ENCODE measurements at places on chromosomes 2 and 18.

DNA sequence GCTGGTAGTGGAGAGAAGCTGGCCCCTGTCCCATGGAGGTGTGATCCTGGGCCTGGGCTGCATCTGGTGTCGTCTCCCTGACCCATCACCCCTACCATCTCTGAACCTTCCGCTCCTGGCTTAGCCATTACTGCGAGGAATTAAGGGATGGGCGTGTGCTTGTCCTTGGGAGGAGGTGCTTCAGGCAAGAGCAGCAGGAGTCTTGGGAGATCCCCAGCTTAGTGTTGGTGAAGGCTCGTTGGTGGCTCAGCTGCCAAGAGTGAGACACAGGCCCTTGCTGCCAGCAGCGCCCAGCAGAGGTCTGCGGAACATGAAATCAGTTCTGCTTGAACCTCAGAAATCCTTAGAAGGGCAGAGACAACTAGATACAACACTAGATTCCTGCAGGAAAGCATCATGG, 59.9 kb upstream of the TGFA start:
- DNase-seq: no peak

DNA sequence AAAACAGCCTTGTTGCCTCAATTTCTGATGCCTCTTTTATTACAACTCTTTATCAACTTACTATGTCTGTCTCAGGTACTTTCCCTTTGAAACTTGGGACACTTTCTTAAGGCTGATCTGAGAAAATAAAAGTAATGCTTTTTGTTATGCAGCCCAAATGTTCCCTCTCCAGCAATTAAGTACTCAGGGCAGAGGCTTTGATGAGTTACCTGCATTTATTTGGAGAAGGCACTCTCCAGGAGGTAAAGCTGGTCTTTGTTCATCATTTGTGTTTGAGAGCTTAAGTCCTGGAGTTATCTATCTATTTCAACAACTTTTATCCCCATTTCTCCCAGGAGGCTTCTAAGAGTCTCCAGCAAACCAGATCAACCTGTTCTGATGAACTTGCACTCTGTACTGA, 259.2 kb downstream of the ASXL3 start:
- DNase-seq: no peak

DNA sequence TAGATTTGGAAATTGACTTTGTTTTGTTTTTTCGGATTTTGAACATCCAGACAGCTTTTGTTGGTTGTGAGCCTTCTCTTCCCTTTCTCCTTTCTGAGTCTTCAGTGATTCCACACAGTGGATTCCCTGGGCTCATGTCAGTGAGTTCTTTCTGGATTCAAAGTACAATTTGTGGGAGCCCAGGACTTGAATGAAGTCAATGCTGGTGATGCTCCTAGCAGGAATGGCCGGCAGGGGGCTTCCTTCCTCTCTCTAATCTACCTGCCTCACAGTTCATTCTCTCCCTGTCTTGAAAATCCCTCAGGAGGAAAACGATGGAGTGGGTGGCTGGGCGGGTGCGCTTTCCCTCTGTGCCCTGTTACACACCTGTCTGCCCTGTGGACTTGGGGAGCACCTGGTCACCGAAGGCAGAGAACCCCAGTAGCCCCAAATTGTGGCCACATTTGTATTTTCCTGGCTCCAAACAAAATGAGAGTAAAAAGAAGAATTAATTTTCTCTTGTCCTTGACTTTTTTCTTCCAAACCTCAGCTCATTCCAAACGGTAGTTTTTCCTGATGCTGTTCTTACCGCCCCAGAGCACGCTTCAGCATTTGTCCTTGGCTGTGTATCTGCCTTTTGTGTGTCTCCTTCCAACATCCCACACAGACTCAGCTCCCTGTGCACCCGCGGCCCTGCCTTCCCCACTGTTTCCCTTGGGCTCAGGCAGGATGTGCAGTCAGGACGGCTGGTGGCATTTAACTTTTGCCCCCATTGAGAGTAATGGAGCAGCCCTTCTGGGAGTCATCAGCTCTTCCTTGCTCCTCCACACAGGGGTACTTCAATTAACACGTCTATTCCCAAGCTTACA, 86.6 kb downstream of the MARCO start:
- no peak for DNase-seq

GRCh38 chr2:35082072-35082471, 1273.5 kb upstream of the CRIM1 start:
- DNase-seq: no peak

- no peak for DNase-seq
These were observed 266.8 kb downstream of the ALPK2 start for GRCh38 chr18:58362027-58362575.

- DNase-seq: no peak
These were observed 77.1 kb downstream of the ADAM23 start for GRCh38 chr2:206520450-206520849.

DNA sequence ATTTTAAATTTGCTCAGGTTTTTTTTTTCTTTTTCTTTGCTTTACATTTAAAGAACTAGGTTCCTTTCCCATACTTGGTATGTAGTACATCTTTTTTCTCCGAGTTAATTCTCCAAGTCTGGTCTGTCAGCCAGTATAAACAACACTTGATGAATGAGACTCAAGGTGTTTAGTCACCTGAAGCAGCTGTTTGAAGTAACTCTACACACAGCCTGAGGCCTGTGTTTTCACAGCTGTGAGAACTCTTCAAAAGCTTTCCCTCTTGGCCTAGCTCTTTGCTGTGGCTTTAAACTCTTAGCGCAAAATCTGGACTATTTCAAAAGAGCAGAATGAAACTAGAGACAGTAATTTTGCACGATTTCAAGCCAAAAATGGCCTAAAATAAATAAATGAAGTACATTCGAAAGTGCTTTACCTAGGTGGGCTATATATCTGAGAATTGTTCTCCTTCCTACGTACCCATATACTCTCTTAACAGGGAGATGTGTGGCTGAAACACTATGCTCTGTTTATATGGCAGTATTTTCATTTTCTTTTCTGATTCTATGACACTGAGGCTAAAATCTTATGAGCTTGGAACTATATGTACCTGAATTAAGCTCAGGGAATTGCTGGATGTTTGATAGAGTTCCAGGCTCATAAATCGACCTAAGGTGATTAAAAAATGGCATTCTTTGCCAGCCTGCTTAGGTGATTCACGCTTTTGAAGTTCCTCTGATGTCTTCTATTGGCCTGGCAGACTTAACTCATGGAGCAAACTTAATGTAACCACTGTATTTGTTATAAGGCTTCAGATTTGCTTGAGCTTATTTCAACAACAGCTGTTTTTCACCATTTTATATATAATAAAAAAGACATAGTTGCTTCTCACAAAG, 1044.1 kb upstream of the ZEB2 start:
- DNase-seq: no peak

- DNase-seq: no peak
These were observed 116.3 kb downstream of the GALNT1 start for GRCh38 chr18:35697869-35698268.

- DNase-seq: no peak
These were observed 135.6 kb upstream of the KLHL29 start for GRCh38 chr2:23249348-23249747.

GRCh38 chr2:217842017-217842416, 160.8 kb downstream of the TNS1 start:
- DNase-seq: no peak

- no peak for DNase-seq
These were observed 60.4 kb upstream of the COPS8 start for GRCh38 chr2:237025090-237025865.

- no peak for DNase-seq
These were observed 173.7 kb downstream of the ASXL3 start for GRCh38 chr18:33751613-33752221.

Measured in chondrocyte (in vitro differentiated cells).